ENCODE measurements at places on chromosomes 6 and 20. TPM values are rescaled to one million over a fixed set of nuclear protein-coding genes. Genes with fewer than 3 reads are reported as not detected.

DNA sequence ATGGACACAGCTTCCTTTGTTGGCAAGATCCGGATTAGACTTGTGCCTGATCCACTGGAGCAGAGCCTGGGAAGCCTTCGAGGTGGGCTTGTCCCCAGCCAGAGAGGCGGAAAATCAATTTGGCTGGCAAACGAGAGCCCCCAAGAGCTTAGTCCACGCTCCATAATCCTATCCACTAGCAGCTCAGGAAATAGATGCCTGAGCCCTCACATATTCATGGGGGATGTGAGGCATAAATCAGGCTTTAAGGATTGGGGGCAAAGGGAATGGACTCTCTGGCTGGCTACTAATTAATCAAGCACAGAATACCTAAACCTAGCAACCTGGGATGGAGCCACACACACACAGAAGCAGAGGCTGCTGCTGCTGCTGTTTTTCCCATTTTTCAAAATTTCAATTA, 137.9 kb downstream of the PKHD1 start:
- no peak for DNase-seq

- no peak for DNase-seq
Observed at GRCh38 chr20:40895182-40895581, 133.4 kb upstream of the TOP1 start.

DNA sequence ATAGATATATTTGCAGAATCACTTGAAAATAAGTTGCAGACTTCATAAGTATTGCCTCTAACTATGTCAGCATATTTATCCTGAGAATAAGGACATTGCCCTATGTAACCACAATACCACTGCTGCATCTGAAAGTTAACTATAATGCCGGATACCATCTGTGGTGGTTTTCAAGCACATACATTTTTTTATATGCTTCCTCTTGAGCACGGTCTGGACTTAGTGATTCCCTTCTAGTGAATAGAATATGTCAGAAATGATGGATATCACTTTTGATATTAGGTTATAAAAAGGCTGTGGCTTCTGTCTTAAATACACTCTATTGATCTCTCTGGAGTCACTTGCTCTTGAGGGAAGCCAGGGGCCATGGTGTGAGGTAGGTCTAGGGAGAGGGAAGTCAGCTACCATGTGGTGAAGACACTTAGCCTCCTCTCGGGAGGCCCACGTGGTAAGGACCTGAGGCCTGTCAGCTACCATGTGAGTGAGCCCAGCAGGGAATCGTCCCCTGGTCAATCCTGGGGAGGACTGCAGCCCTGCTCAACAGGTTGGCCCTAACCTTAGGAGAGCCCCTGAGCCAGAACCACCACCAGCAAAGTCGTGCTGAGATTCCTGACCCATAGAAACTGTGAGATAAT, 57.5 kb downstream of the CCDC170 start:
- no peak for DNase-seq

DNA sequence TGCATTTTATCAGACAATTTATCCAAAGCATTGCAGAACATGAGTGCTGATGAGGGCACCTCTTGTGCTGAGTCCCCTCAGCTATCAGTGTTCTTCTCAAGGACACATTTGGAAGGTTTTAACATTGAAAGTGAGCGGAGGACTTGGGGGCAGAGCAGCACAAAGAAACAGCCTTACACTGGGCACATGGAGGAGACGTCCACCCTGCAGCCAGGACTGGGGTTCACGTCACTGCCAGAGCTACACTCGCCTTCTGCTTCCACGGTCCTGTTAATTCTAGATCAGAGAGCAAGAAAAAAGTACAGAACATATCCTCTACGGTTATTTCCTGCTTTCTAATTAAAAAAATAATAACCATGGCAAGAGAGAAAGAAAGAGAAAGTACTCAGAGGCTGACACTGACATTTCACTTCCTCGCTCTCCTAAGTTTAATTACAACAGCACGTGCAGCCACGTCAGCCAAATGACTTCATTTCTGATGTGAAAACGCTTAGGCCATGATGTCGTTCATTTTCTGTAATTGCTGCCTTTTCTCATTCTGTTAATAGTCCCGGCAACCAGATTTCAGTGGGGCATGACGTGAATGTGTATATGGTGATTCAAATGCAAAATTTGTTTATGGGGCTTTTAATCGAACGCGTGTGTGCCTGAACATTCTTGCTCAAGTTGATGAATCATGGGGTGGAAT, 5.1 kb downstream of the PRND start:
- DNase-seq: no peak

GRCh38 chr6:94813806-94814205, 763.5 kb upstream of the MANEA start:
- no peak for DNase-seq

- DNase-seq: no peak
Observed at GRCh38 chr20:10470276-10470675, 35.2 kb downstream of the SLX4IP start.

- no peak for DNase-seq
Observed at GRCh38 chr6:39328066-39328465, 5.6 kb upstream of the KCNK16 start.

DNA sequence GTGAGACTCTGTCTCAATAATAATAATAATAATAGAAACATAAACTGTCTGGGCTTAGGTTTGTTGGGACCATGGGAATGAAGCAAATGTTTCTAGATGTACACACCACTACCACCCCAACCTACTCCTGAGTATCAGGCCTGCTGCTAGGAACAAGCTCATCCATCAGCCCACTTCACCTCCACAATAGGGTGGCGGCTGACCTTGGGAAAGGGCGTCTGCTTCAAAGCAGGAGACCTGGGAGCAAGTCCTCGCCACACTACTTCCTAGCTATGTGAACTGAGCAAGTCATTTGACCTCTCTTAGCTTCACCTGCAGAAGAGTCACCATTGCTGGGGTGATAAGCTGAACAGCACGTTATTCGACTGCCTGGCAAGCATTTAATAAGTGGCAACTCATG, 3.1 kb upstream of the FOXP4 start:
- DNase-seq: no peak

- DNase-seq: no peak
Observed at GRCh38 chr6:142246960-142247359, 54.8 kb upstream of the ADGRG6 start.

DNA sequence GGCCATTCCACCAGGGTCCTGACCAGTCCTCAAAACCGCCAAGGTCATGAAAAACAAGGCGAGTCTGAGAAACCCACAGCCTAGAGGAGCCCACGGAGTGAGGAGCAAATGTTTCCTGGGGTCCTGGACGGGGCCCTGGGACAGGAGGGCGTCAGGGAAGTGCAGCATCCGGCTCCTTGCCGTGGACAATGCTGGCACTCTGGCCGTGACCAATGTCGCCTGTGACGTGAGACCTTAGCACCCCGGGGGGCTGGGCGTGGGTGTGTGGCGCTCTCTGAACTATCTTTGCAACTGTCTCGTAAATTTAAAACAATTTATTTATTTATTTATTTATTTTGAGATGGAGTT, 34.1 kb upstream of the SLCO4A1 start:
- DNase-seq: no peak

- DNase-seq: no peak
Observed at GRCh38 chr6:169833258-169833794, 81.9 kb downstream of the ERMARD start.

- no peak for DNase-seq
Observed at GRCh38 chr6:4032475-4032874, 46.5 kb downstream of the FAM217A start.

DNA sequence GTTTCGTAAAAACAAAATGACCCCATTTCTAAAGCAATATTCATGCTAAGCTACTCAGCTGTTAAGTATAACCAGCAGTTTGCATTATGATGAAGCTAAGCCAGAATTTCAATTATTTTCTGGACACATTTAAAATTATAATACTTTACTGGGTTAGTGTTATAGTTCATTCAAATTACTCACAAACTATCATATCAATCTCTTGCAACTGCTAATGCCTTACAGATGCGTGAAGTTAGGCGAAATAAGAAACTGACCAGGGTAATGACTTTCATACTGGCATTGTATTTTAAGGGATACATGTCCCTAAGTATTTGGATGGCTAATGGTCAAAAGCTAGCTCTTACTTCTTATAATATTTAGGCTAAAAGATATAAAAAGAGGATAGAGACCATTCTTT, 249.6 kb downstream of the TSHZ2 start:
- DNase-seq: no peak

- no peak for DNase-seq
Observed at GRCh38 chr6:135871296-135871695, 19.8 kb downstream of the PDE7B start.

GRCh38 chr20:36315545-36316351, 9.6 kb downstream of the DLGAP4 start:
- peak; percentile 24 for DNase-seq

- no peak for DNase-seq
Observed at GRCh38 chr20:15512916-15513315, 1060.3 kb downstream of the KIF16B start.

DNA sequence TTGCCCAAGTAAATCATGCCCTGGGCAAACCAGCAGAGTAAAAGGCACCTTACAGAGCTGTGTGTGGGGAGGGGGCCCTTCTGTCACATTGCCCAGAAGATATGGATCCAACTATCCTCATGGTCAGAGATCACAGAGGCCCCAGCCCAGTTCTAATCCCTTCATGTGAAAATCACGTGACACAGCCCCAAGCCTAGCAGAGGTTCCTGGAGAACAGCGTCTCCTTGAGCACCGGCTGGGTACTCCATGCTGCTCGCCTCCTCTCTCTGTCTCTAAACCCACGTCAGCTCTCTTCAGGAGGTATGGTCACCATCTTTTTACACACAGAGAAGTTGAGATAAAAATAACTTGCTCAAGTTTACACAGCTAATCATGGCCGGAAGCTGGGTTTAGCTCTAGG, 230.2 kb downstream of the ANKRD60 start:
- DNase-seq: no peak

- peak; percentile 85 for DNase-seq
Observed at GRCh38 chr20:48679599-48679998, 148.2 kb downstream of the PREX1 start.

- DNase-seq: no peak
Observed at GRCh38 chr20:44502968-44503367, 18.9 kb downstream of the SERINC3 start.

DNA sequence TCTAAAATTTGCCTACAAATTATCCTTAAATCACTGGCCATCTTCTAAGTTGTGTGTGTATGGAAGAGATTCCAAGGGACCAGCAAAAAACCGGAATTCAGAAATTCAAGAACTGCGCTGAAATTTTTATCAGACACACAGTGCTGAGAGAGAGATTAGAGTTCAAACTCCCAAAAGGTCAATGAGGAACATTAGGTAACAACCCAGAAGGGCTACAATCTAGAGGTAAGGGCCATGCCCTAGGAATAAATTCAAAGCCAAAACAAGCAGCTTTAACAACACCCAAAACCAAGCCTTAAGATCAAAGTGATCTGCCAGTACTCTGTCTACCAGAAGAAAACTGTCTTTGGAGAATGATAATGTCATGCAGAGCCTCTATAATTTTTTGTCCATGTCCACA, 17.8 kb downstream of the SRSF12 start:
- DNase-seq: no peak

DNA sequence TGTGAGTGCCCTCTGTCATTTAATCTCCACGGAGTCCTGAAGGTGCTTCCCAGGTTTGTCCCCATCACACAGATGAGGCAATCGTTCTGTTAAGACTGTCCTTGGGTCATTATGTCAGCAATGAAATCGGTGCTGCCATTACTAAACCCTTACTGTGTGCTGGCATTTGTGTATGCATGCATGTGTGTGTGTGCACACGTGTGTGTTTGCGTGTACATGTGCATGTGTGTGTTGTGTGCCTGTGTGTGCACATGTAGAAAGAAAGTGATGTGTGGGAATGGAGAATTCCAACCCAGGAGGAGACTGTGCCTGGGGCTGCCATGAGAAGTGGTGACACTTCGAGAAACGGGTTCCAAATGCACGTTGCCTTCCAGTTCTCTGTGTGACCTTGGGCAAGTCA, 110.3 kb downstream of the CDH26 start:
- DNase-seq: no peak

- DNase-seq: no peak
Observed at GRCh38 chr6:162681447-162681846, 46.1 kb downstream of the PRKN start.

DNA sequence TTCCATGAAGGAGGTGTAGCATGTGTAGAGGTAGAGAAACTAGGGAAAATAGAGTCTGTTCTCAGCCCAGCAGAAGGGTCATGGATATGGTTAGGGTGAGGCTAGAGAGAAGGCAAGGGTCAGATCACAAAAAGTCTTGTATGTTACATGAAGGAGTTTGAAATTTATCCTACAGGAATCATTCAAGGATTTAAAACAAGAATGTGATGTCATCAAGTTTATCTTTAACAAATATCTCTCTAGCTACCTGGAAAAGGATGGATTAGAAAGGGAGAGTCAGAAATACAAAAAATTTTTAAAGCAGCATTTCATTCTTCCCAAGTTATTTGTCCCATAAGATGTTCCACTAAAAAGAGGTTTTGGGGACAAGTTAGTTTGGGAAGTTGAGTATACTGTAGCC, 4.4 kb upstream of the CHD6 start:
- no peak for DNase-seq

GRCh38 chr6:64996301-64996700, 710.7 kb downstream of the EYS start:
- DNase-seq: no peak

DNA sequence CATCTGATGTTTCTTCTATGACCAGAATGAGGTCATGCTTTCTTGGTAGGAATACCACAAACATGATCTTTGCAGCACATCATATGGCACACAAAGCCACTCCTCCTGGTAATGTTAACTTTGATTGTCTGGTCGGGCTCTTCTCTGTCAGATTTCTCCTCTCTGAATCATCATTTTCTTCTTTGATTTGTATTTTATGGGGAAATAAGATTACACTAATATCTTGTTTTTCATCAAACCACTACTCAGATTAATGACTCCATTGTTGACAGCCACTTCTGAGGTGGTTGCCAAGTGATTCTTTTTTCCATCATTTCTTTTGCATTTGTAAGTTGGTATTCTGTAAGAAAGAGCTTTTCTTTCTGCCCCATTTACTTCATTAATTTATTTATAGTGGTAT, 29.5 kb downstream of the TRMT11 start:
- no peak for DNase-seq

DNA sequence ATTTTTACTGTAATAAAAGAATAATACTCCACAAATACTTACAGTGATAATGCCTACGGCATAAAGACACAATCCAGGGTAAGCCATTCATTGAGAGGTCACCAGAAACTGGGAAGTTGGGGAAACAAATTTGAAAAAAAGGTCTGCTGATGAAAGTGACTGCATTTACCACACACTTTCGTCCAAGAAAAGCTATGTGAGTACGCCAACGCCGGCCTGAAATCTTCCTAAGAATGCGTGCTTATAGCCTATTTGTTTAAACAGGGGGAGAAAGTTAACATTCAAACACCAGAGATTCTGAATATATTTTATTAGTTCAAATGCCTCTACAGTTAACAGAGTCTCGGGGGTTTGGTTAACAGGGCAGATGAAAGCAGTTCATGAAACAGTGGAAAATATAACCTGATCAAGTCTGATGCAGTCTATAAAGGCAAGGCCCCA, 657 bp upstream of the LTV1 start:
- DNase-seq: no peak

GRCh38 chr20:63062188-63063140, 55.7 kb upstream of the BHLHE23 start:
- DNase-seq: no peak

The HTR1E gene
- not detected for total RNA-seq

The IYD gene
- not detected for total RNA-seq

The ATP6V1G2 gene
- total RNA-seq: 3.6 TPM

The PTPRK gene
- total RNA-seq: 47.9 TPM

The MOXD1 gene
- total RNA-seq: 2.5 TPM

The GTSF1L gene
- total RNA-seq: not detected

The PTGIS gene
- 18.9 TPM for total RNA-seq

The LY86 gene
- total RNA-seq: not detected

The GPSM3 gene
- 12.0 TPM for total RNA-seq

The MAPK13 gene
- 19.2 TPM for total RNA-seq

The LY6G6F gene
- total RNA-seq: not detected

The OOEP gene
- total RNA-seq: not detected

All from H9 (cell line).